ENCODE measurements at places on chromosomes 13 and 19.

- peak; percentile 60 for DNase-seq
These were observed 8.0 kb downstream of the NAPSA start for GRCh38 chr19:50357178-50358100.

DNA sequence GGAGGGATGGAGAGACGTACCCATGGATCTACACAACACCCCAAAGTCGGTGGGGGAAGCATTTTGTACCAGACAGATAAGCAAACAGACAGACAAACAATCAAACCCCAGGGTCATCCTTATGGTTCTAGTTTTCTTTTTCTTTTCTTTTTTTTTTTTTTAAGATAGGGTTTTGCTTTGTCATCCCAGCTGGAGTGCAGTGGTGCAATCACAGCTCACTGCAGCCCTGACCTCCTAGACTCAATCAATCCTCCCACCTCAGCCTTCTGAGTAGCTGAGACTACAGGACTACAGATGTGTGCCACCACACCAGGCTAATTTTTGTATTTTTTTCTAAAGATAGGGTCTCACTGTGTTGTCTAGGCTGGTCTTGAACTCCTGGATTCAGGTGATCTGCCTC lies 17.9 kb upstream of the FBL start:
- DNase-seq, result no peak

DNA sequence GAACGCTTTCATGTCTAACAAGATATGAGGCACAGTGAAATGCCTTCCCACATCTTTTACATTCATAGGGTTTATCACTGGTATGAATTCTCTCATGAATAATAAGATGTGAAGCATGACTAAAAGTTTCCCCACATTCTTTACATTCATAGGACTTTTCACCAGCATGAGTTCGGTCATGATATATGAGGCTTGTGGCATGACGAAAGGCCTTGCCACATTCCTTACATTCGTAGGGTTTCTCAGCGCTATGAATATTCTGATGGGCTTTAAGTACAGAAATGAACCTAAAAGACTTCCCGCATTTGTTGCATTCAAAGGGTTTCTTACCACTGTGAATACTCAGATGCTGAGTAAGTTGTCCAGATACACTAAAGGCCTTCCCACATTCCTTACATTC lies 21.3 kb downstream of the ZNF607 start:
- no peak for DNase-seq

- peak; percentile 76 for DNase-seq
These were observed 19.6 kb downstream of the CELF5 start for GRCh38 chr19:3243819-3244700.

DNA sequence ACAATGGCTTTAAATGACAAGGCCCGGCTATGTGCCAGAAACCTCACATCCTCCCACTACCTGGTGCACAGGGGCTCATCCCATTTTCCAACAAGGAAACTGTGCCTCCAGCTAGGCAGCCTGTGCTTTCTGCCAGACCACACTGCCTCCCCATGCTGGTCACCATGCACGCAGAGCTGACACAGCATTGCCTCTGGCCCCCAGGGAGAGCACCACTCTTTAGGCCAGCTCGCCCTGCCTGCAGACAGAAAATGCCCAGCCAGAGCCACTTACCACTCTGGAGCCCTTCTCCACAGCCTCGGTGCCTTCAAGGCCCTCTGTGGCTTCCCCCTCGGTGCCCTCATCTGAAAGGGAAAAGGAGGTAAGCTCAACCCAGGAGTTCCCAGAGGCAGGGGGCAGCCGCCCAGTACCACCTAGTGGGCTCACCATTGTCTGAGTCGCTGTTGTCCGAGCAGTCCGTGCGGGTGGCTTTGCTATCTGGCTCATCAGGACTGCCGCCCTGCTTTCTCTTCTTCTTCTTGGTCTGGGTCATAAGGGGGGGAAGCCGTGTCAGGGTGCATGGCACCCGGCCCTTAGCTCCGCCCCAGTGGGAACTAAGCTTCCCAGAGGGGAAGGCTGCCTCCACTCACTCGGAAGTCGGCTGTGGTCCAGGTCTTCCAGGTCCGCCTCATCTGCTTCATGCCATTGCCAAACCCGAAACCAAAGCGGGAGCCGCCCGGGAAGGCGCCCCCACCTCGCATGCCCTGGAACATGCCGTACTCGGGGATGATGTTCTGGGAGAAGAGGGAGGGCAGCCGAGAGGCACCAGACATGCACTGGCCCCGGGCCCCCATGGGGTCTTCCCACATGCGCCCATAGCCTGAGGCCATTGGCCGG lies 18.0 kb downstream of the AKAP8L start:
- DNase-seq, result no peak

- no peak for DNase-seq
These were observed 1677.7 kb downstream of the OLFM4 start for GRCh38 chr13:54706336-54706735.

GRCh38 chr13:108947551-108948030 lies 318.2 kb downstream of the MYO16 start:
- no peak for DNase-seq

GRCh38 chr19:15028490-15028889 lies 20.8 kb upstream of the CASP14 start:
- no peak for DNase-seq

- DNase-seq, result no peak
These were observed 82.4 kb downstream of the GGACT start for GRCh38 chr13:100506154-100506553.

DNA sequence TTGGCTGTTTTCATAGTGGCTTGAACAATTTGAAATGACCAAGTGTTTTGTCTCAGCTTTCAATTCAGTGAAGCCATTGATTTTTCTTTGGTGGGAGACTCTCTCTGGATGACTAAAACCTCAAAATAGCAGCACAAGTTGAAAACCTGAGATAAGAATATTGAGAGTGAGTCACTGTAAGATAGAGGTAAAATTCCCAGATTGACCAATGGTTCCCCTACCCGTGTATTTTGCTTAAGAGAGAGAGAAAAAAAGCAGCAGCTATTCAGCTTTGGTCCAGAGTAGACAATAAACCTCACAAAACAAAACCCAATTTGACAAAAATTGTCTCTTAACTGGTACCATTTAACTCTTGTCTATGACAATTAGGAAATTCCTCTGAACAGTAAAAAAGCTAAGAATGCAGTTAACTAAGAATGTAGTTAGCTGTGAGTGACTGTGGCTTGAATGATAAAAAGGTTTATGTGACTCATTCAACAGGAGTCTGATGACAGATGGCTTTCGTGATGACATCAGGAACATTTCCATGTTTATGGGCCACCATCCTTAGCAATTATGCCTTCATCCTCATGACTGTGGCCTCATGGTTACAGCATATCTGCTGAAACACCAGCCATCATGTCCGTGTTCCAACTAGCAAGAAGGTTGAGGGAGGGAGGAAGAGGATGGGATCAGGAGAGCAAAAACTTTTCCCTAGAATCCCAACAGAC lies 356.9 kb downstream of the NDFIP2 start:
- DNase-seq, result no peak

GRCh38 chr19:15014579-15014978 lies 34.7 kb upstream of the CASP14 start:
- DNase-seq, result no peak

DNA sequence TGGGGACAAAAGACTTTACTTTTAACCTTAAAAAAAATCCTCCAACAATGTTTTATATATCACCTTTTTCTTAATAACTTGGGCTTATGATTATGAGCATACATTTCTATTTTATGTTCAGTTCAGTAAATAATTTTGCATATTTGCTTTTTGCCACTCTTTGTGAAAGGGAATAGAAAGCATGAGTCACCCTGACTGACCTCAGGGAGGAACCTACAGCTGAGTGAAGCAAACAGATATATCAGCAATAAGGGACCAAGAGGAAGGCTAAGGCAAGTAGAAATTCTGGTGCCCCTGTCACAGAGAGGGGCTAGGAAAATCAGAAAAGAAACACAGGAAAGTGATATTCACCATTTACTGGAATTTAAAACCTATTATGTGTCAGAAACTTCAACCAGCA lies 37.2 kb upstream of the SOHLH2 start:
- DNase-seq, result no peak

DNA sequence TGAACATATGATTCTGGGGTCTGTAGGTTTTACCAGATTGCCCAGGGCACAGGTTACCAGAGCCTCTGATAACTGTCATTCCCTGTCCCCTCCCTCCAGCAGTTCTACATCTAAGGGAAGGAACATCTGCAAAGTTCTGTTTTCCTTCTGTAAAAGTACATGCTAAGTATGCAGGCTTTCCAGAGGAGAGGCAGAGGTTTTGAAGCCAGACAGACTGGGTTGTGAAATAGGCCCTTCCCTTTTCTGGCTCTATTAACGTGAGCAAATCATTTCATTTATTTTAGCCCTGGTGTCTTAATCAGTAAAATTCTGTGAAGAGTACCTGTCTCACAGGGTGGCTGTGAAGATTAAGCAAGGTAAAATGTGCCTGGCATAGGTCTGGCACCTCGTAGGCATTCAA lies 66.1 kb upstream of the C1QTNF9 start:
- no peak for DNase-seq

- DNase-seq, result peak; percentile 44
These were observed 134.0 kb downstream of the ENOX1 start for GRCh38 chr13:43652760-43653159.

GRCh38 chr19:35846038-35846668 lies 6.2 kb downstream of the NPHS1 start:
- DNase-seq, result no peak

DNA sequence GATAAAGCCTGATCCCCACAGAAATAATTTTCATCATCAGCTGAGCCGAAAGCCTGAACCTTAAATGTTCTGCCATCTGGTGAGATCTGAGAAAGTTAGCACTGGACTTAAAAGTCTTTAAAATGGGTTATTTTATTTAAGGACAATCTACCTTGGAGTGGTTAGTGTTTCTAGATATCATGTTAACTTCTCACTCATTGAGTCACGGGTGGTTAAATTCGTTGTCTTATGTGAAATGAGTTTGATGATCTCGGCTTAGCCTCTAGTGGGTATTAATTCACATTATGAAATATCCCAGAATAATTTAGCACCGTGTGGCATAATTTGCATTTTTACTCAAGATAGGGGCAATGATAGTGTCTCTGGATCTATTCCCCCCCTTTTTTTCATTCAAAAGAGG lies 117.4 kb upstream of the ZNF536 start:
- DNase-seq, result no peak

GRCh38 chr19:447816-448560 lies 12.8 kb downstream of the SHC2 start:
- DNase-seq, result peak; percentile 40

DNA sequence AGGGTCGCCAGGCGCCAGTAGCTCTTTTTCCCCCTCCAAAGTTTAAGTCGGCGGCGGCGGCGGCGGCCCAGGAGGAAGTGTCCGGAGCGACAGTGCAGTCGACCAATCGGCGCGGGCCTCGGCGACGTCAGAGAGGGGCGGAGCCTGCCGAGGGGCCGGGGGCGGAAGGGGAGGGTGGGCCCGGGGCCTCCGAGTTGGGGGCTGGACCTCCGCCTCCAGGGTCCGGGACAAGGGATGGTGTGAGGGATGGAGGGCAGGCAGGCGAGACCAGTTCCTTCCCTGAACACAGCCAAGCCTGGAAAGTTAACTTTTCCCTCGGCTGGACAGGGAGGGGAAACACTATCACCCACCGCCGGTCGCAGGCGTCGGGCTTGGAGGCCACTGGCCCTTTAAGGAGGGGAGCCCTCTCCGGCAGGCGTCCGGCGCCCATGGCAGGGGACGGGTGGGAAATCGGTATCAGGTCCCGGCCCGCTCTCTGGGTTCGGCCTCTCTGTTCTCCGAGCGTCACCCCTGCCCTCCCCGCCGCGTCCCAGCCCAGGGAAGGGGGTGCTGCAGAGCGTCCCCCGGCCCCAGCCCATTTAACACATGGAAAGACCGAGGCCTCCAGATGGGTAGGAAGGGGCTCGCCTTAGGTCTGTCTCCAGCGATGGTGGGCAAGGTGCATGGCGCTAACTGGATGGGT lies at the start of gene PRKD2:
Gene PRKD2 (minus strand): TSS at position 81 of the 682 bp plus-strand sequence. CDS start 744 bp downstream, outside the sequence.
- peak; percentile 91 for DNase-seq

DNA sequence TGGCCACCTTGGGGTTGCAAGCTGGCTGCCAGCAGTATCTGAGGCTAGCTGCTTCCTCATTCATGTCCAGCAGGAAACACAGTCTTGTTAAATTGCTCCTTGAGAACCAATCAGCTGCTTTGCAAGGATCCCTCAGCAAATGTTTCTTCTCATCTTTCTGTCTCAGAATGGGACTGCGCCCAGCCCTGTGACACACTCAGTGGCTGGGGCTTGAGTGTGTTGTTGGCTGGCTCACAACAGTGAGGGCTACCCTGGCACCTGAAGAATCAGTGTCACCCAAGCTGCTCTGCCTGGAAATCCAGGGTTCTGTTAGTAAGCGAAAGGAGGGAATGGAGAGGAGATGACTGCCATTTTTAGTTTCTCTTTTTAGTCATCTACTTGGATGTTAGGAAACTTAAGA lies 317.2 kb downstream of the DCT start:
- no peak for DNase-seq

GRCh38 chr13:111662895-111663294 lies 342.5 kb downstream of the TEX29 start:
- no peak for DNase-seq

- no peak for DNase-seq
These were observed 54.2 kb upstream of the PTPRS start for GRCh38 chr19:5394551-5395505.

GRCh38 chr19:2887391-2887914 lies 13.3 kb upstream of the ZNF57 start:
- peak; percentile 74 for DNase-seq

GRCh38 chr19:30878495-30878894 lies 470.7 kb downstream of the TSHZ3 start:
- no peak for DNase-seq

- DNase-seq, result no peak
These were observed 54.1 kb upstream of the ADGRE1 start for GRCh38 chr19:6833166-6833790.

DNA sequence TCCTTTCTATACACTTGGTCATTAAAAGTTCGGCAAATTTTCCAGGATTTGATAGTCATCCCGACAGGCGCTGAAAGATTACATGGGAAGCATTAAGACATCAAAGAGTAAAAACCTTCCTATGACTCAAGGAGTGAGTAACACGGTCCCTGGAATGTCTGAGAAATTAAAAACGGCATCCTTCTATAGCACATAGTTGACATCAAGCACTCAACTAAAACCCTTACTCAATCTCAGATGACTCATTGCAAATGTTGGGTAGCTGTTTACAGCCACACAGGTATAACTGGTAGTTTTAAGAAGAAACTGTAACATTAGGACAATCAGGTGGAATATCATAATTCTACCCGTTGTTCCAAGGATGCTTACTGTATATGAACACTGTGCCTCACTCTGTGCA lies 6.4 kb upstream of the LGALS13 start:
- no peak for DNase-seq

GRCh38 chr13:114043421-114044053 lies 69.7 kb upstream of the C13orf46 start:
- DNase-seq, result no peak

- no peak for DNase-seq
These were observed 252.1 kb upstream of the STARD13 start for GRCh38 chr13:33537676-33538075.

DNA sequence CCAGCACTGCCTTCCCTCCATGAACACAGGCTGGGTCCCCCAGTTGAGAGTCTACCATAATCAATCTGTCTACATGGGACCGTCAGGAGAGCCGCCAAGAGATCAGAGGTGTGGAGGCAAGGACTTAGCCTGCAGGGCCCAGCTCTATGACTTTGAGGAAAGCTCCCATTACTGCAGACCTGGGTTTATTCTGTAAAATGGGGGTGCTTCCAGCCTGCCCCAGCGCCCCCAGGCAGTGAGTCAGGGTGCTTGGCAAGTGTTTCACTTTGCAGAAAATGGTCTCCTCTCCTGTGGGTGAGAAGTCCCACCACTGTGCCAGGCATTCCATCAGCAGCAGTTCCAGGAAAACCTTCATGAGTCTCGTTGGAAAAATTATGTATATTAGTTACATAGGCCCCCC lies 75.5 kb upstream of the VSTM2B start:
- no peak for DNase-seq
